Stimulated activated CD8-positive, alpha-beta memory T cell treated with anti-CD3 and anti-CD28 coated beads, Interleukin-7, amount 100 ng/mL, for 24 hours (primary cell): ENCODE measurements at places on chromosomes 13 and 19.

DNA sequence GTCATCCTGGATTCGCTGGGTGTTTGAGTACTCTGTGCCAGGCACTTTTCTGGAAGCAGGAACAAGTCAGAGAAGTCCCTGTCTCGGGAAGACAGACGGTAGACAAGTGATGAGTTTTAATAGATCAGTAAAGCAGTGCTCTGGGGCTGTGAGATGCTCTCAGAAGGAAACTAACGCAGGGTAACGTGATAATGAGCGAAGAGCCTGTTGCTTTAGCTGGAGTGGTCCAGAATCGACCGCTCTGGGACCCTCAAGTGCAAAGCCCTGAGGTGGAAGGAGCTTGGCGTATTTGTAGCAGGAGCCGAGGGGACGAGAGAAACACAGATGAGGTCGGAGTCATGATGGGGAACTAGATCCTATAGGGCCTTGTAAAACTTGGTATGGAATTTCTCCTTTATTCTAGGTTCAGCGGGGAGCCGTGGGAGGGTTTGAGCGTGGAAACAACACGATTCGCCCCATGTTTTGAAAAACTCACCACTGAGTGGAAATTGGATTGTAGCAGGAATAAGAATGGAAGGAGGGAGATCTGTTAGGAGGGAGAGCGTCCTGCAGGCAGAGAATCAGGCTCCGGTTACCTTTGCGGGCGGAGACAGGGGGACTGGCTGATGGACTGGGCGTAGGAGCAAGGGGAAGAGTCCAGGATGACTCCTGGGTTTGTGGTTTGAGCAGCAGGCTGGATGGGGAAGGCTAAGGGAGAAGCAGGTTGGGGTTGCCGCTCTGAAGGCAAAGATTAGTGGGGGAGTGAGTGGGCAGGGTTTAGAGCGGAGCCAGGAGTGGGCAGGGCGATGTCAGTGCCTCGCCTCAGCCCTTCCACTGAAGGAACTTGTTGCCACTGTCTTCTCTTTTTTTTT is 763 bp downstream of the POLD1 start:
- no peak for DNase-seq

GRCh38 chr19:46999878-47000277 is 19.8 kb upstream of the NPAS1 start:
- DNase-seq = no peak

DNA sequence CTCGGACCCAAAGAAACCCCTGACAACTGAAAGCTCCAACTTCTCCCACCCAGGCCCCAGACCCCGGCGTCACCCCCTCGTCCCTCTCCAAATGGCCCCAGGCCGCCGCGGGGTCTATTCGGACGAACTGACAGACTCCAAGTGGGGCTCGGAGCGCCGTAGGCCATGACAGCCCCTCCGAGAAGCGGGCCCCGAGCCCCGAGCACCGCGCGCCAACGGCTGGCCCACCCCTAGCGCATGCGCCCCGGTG is 360 bp downstream of the DDX39A start:
- peak; percentile 80 for DNase-seq

DNA sequence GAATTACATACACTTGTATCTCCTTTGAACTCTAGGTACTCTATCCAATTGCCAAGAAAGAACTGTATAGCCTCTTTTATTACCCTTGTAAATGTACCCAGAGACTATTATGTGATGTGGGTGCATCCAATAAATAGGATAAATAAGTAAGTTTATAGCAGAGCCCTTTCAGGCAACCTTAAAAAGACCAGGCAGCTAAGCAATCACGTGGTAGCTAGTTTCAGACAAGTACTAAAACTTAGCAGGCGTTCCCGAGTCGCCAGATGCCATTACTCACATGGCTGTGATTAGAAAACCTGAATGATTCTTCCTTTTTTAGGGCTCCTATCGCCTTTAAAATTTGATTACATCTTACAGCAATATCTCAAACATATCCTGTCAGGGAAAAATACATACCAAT is 1303.0 kb downstream of the EFNB2 start:
- no peak for DNase-seq

- DNase-seq = no peak
Measured at GRCh38 chr13:39144941-39145533, 106.8 kb downstream of the NHLRC3 start.

- no peak for DNase-seq
Measured at GRCh38 chr13:61417086-61417570, 1.5 kb upstream of the PCDH20 start.

DNA sequence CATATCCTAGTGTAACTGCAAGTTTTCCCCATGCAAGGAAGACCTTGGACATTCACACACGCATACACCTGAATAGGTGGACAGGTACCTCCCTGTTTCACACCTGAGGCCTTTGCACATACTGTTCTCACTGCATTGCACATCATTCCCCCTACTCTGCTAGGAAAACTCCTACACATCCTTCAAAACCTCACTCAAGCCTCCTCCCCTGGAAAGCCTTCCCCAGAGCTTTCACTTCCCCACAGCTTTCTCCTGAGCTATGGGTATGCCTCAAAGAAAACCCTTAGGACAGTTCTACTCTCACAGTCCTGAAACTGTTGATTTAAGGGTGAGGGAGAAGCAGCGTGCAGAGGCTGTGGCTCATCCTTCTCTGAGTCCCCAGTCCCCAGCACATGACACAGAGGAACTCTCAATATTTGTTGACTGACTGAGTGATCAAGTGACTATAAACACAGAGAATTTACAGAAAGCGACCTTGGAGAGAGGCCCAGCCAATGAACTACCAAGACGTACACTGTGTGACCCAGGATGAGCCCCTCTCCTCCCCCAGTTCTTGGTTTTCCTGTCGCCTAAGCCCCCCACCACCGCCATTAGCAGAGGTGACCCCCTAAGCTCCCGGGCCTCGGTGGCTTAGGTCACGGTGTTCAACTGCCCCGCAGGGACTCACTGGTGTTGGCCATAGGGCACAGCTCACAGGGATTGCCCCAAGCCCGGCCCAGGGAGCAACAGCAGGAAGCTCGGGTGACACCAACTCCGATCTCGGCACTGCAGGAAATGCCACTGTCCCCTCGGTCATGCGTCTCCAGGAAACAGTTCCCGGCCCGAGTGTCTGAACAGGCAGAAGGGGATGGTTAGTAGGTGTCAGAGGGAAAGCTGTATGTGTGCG is 40.6 kb downstream of the FBN3 start:
- no peak for DNase-seq

GRCh38 chr13:50527612-50528509 is 315.6 kb downstream of the DLEU7 start:
- DNase-seq = no peak

DNA sequence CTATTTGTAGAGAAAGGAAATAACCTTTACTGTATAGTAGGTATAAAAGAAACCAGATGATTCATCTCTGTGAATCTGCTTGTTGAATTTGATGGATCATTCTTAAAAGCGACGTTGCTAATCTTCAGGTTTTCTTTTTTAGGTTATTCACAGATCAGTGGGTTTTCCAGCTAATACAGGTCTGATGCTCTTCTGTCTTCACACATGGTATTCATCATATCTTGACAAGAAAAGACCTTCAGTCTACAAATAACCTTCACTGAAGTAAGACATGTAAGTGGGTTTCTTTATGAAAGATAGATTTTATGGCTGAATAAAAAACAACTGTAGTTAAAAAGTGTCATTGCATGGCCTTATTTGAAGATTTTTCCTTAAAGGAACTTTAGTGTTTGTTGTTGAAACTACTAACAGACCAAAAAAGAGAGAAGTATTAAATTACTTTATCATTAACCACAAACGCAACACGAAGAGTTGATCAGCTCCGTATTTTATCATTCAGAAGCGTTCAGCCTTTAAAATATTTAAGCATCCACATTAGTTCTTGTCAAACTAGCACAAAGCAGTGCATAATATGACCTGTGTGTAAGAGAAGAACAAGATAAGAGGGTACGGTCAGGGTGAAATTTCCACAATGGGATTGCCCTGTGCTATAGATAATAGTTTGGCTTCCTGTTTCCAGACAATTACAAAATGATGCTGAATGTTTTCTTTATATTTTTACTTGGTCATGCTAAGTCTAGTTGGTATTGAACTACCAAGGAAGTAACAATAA is 299.5 kb downstream of the MZT1 start:
- DNase-seq = no peak

DNA sequence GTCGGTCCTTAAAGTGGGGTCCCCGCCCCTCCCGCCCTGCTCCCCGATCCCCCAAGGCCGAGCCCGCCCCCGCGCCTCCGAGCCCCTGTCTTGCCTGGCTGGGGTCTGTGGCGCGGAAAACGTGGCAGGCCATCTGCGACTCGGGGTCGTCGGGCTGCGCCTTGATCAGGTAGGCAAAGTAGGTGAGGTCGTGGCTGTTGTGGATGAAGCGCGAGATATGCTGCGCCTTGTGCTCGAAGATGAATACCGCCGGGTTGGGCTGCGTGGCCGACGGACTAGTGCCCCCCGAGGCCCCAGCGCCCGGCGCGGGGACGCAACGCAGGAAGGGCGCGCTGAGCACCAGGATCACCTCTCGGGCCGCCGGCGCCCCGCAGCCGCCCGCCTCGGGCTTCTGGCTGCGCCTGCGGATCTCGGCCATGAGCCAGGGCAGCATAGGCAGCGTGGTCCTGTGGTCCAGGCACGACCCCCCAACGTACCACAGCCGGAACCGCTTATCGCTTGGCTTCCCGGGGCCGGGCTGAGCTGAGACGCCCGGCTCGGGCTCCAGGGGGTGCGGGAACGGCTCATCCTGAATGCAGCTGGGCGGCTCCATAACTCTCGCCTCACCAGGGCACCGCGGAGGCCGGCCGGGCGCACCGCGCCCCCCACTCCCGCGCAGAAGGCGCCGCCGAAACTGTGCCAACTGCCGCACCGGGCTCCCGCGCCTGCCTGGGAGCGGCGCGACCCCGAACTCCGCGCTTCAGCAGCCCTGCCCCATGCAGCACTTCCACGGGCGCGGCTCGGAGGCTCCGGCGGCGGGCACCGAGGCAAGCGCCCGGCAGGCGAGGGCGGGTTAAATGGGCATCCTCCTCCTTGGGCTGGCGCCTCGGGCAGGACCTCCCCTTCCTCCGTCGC is 546 bp downstream of the TBC1D4 start:
- no peak for DNase-seq

DNA sequence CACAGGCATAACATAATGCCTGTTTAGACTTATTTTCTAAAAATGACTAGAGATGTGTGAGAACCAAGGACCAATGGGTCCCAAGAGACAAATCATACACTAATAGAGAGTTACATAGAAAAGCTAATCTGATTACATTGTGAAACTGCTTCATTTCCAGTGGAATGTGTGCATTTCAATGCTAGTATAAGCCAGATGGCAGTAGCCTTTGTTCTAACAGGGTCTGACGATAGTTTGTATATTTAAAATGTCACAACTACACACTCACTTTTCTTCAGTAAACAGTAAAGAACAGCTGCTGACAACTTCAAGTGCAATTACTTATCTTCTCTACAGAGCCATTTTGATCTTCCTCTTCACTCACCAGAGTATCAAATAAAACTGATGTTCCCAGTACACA is 4.3 kb upstream of the SLITRK5 start:
- no peak for DNase-seq

GRCh38 chr19:1408300-1409203 is 1.2 kb downstream of the DAZAP1 start:
- no peak for DNase-seq
